ENCODE measurements at places on chromosomes 3 and 15.

- DNase-seq: no peak
These were observed 254.5 kb upstream of the ROPN1 start for GRCh38 chr3:124246376-124246775.

- DNase-seq: no peak
These were observed 84.6 kb upstream of the LMOD3 start for GRCh38 chr3:69207031-69207430.

DNA sequence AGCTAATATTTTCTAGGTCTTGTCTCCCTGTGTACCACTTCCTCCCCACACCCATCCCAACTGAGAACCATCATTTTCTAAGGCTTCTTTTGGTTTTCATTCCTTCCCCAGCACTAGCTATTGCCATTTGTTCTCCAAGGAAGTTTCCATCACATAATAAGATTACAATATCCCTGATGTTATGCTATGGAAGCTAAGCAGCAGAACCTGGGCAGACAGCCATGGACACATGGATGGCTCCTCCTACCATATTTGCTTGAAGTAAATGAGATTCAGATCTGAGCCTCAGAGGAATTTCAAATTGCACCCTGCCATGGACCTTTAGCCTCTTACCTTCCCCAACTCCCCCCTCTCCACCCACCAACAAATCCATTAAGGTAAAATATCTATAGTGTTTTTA lies 31.5 kb downstream of the GASK1A start:
- no peak for DNase-seq

- DNase-seq: no peak
These were observed 690.1 kb upstream of the BCHE start for GRCh38 chr3:166527325-166527724.

DNA sequence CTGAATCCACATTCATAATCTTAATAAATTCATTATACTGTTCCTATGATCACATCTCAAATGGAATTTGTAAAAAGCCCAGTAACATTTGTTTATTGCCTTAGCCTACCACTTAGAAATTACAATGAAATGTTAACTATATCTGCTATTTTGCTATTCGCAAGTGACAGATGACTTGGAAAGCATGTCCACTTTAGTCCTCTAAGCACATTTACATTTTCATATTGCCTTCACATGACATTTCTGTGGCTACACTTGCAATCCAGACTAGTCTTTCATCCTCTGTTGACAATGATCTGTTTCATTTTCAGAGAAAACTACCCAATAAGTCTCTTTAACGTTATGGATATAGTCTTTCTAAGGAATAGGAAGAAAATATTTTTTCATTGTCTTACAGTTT lies 741.8 kb downstream of the FHIT start:
- no peak for DNase-seq

DNA sequence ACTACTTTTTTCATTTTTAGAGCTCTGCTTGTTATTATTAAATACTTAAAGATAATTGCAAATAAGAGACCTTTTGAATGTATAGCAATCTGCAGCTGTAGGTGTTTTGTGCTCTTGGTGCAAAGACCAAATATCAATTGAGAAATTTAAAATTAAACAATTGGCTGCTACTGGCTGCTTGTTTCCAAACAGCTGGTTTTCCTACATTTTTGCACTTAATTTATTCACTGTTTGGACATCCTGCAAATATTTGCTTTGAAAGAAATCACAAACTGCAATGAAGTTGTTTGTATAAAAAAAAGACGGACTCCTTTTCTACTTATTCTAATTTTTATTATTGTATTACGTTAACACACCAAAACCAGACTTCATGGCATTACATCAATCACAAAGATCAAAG lies 35.6 kb downstream of the MED12L start:
- no peak for DNase-seq

DNA sequence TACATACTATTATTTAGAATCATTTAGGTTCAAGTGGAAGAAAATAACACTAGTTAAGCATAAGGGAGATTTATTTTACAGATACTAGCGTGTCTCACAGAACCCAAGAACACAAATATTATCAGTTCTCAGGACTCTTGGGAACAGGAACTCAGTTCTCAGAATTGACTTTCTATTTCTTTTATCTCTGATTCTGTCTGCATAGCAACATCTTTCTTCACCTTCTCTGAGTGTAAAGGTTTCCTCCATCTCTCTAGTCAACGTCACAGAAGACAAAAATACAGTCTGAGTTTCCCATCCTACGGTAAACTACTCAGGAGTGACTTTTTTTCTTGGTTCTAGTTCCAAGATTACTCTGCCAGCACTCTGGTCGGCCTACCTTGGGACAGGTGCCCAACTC lies 220.0 kb downstream of the SV2B start:
- DNase-seq: no peak

DNA sequence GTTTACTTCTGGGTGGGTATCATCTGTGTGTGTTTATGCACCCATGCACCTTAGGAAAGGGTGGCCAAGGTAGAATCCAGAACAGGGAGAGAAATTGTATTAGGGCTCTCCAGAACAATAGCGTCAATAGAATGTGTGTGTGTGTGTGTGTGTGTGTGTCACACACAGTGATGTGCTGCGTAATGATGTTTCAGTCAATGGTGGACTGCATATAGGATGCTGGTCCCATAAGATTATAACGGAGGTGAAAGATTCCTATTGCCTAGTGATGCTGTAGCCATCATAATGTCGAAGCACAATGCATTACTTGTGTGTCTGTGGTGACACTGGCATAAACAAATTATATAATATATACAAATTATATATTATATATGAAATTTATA lies 69.3 kb upstream of the PRR23C start:
- DNase-seq: no peak

DNA sequence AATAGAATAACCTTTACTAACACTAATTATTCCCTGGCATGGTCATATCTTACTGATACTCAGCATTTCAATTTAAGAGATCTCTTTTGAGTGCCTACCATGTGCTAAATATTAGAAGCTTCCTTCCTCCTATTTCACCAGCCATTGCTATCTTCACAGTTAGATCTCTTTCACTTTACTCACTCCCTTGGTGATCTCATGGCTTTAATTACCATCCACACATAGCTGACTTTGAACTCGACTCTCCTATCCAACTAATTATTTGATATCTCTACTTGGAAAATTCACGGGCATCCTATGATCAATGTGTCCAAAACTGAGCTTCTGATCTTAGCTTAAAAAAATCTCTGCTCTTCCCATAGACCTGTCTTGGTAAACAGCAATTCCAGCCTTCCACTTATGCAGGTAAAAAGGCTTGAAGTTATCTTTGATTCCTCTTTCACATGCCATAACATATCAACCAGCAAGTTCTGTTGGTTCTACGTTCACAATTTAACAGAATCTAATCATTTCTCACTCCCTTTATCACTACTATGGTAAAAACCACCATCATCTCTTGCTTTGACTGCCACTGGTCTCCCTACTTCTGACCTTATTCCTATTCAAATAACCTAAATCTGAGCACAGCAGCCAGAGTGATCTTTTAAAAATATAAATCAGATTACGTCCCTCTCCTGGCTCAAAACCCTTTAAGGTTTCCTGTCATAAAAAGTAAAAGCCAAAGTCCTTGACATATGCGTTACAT lies 41.8 kb downstream of the HLTF start:
- no peak for DNase-seq

DNA sequence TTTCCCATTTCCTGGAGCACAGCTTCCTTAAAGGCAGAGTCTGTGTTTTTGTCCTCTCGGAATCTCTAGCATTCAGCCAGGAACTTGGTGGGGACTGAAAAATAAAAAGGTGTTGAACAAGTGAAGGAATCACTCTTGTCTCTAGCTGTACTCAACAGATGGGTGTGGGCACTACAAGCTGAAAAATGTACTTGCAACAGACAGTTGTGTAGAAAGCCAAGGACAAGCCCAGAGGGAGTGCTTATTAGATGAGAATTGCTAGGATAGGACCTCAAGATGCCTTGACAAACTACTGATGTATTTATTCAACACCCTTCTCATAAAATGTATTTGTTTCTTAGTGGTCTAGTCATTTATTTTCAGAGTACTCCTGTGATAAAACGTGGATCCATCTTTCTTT lies 95.1 kb downstream of the CHCHD6 start:
- DNase-seq: no peak

DNA sequence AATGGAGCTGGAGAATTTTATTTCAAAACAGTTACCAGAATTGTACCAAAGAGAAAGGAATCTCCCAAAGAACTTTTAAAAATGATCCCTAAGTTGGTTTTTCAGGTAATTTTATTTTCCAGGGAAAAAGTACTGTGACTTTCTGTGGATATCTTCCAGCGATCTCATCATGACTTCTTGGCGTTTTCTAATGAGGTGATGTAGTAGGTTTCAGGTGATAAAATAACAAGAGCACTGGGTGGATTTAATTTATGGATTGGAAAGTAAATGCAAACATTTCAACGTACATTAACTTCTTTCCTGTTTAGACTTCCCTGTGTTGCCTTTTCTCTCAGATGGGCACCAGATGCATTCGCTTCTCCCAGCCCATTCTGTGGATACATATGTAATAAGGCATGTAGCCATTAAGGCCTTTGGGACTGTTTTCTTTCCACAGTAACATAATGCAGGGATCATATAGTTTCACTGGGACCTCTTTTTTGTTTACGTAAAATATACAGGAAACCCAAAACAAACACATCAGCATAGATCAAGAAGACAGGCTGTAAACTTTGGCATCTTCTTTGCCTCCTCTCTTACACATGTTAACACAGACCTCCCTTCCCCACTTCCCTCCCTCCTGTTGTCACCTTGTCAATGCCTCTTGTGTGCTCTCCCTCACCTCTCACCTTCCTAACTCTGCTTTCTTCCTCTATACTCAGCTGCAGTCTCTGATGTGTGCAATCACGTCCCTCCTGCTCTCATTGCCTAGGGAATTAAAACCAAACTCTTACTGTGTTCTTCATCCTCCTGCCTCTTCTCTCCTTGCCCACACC lies 13.0 kb downstream of the PHLDB2 start:
- no peak for DNase-seq

- no peak for DNase-seq
These were observed 54.1 kb upstream of the FURIN start for GRCh38 chr15:90814191-90814821.

- DNase-seq: no peak
These were observed 123.1 kb downstream of the DMXL2 start for GRCh38 chr15:51499379-51499976.

DNA sequence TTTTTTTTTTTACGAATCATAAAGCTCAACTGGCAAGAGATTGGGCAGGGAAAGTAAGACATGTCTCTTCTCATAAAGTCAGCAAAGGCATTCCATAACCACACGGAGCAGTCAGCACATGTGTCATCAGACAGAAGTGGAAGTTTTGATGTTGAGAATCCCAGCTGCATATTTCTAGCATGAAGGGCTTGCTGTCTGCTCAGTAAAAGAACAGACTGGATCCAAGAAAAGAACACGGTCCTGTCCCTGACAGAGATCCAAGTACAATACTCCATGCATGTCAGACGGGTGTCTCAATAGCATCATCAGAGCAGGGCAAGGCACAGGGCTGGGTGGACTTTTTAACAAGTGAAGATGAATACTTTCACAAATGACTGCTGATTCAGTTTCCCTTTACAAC lies 38.2 kb downstream of the ABI3BP start:
- no peak for DNase-seq

GRCh38 chr3:171980578-171981270 lies 58.7 kb upstream of the FNDC3B start:
- DNase-seq: no peak

- no peak for DNase-seq
These were observed 33.9 kb downstream of the PLA2G4D start for GRCh38 chr15:42060477-42060763.

GRCh38 chr3:188001926-188002325 lies 152.0 kb upstream of the LPP start:
- DNase-seq: no peak

DNA sequence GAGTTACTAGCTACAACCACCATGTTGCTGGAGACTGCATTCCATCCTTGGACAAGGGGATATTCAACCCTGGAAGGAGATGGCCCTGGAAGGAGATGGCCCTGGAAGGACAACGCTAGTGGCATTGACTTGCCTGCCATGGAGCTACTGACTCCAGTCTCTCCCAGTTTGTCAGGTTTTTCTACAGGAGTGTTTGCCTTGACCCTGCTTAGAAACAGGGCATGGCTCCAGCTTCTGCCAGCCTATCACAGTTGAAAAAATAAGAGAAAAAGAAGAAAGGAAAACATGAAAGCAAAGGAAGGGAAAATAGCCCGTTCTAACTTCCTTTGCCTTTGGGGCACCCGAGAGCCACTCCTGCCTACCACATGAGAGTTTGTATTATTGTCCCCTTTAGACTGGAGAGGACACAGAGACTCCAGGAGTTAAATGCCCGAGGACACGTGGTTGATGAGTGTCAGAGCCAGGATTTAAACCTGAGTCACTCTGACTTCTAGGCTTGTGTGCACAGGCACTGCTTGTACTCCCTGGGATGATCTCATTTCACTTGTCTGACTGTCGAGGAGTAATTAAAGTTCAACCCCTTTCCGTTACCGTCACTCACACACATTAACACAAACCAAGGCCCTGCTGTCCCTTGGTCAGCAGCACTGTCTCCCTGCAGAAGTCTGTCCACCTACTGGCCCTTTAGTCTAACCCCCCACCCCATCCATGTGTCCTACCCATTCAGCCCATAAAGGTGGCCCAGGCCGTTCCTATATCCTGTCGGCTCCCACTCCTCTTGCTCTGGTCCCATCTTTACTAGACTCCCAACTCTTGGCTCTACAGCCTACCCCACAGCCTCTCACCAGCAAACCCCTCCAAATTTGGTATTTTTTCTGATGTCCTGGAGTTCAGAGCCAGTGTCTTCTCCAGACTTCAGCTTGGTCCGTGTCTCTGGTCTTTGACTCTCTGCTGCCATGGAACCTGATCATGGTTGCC lies 46.1 kb downstream of the C2CD4A start:
- no peak for DNase-seq

DNA sequence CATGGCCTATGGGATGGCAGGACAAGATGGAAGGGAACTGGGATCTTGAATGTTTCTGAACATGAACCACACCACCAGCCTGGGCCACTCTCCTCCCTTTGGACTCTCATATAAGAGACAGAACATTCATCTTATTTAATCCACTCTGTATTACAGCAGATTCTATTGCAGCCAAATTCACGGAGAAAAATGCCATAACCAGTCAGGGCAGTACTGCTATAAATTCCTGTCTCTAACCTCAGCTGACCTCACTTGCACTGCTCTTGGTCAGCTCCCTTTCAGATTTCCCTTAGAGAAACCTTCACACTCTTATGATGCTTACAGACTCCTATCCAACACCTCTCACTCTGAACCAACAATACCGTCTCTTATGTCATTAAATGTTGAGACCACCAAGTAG lies 101.4 kb downstream of the RYK start:
- no peak for DNase-seq
